ENCODE measurements at places on chromosomes 5 and 9. TPM values are rescaled to one million over a fixed set of nuclear protein-coding genes. Genes with fewer than 3 reads are reported as not detected.

Gene GGTA1
- total RNA-seq: 7.1 TPM

DNA sequence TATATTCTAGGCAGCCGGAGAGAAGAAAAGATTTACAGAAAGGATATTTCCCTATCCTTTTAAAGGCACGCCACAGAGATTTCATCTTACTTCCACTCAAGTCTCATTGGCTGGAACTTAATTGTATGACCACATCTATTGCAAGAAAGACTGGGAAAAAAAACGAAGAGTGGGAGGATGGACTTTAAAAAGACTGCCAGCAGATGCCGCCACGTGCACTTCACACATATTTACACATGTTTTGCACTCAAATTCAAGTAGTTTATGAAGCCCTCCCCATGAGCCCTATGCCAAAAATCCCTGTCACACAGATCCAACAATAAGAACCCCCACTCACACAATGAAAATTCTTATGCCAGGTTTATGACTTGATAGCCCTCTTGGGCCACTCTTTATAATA is 138.5 kb upstream of the TYRP1 start:
- ATAC-seq: no peak

GRCh38 chr9:79674052-79674777 is 102.5 kb downstream of the TLE4 start:
- ATAC-seq: no peak

- ATAC-seq: no peak
These were observed 223.0 kb upstream of the MPDZ start for GRCh38 chr9:13502484-13502883.

- ATAC-seq: no peak
These were observed 6.1 kb upstream of the EHMT1 start for GRCh38 chr9:137612741-137613142.

GRCh38 chr9:89274838-89275237 is 36.2 kb upstream of the CKS2 start:
- no peak for ATAC-seq

Gene PCDHA10
- 0.08 TPM for total RNA-seq

DNA sequence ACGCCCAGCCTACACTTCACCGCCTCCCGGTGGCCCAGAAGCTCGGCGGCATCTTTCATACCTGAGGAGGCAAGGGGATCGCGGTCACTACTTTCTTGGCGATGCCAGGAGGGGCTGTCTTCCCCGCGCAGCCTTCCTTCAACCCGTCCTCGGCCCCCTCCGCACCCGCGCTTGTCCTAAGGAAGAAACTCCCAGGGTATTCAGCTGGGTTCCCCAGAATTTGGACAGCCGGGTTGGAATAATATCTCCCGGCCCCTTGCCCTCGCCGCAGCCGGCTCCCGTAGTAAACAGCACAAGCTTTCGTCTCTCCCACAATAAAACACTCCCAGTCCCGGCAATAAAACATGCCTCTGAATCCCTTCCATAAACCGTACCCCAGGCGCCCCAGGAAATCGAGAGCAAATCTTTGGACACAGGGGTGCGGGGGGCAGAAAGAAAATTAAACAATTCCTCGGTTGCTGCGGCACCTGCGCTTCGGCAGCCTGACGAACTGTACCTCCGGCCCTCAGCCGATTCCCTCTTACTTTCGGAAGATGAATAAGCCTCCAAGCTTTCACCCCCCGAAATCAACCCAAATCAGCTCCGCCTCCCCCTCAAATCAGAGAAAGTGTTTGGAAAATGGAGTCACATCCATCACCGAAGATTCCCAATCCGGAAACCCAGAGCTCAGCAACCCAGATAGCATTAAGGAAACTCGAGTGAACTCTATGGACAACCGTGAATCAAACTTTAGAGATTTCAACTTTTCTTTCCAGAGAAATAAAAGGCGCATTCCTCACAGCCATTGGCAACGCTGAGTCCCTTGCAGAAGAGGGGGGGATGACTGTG is 1.1 kb downstream of the OTP start:
- no peak for ATAC-seq

Gene GALNT12
- 16.6 TPM for total RNA-seq

- no peak for ATAC-seq
These were observed 185.5 kb downstream of the CACNA1B start for GRCh38 chr9:138063033-138063432.

GRCh38 chr5:5066276-5067186 is 73.6 kb upstream of the ADAMTS16 start:
- ATAC-seq: no peak

DNA sequence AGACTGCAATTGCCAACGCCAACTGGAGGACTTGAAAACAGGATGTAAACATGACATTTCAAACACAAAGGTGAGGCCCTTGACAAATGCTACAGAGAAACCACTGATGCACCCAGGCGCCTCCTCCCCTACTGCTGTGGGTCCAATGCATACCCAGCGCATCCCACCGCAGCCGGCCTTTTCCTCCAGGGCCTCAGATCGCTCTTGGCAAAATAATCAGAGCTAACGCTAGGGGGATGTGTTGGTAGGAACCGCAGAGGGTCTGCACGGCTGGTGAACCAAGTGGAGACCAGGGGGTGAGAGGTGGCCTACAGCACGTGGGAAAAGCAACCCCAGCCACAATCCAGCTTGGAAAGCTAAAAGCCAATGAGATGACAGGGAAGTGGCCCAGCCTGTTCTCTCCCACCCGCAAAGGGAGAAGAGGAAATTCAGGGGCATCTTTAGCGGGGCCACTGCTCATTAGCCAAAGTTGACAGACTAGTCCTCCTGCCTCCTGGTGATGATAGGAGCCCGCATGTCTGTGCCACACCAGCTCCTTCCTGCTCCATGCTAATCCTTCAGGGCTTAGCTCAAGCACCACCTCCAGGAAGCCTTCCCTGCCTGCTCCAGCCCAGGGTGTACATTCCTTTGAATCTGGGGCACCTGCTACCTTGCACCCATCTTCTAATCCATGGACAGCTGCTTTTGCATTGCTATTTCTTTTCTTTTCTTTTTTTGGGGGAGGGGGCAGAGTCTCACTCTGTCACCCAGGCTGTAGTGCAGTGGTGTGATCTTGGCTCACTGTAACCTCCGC is 5.9 kb downstream of the FAM163B start:
- ATAC-seq: no peak
